ENCODE measurements at places on chromosomes 6 and 20. TPM values are rescaled to one million over a fixed set of nuclear protein-coding genes. Genes with fewer than 3 reads are reported as not detected.
A peak's percentile ranks its signal among the peaks of the same experiment; 100 is the strongest.

DNA sequence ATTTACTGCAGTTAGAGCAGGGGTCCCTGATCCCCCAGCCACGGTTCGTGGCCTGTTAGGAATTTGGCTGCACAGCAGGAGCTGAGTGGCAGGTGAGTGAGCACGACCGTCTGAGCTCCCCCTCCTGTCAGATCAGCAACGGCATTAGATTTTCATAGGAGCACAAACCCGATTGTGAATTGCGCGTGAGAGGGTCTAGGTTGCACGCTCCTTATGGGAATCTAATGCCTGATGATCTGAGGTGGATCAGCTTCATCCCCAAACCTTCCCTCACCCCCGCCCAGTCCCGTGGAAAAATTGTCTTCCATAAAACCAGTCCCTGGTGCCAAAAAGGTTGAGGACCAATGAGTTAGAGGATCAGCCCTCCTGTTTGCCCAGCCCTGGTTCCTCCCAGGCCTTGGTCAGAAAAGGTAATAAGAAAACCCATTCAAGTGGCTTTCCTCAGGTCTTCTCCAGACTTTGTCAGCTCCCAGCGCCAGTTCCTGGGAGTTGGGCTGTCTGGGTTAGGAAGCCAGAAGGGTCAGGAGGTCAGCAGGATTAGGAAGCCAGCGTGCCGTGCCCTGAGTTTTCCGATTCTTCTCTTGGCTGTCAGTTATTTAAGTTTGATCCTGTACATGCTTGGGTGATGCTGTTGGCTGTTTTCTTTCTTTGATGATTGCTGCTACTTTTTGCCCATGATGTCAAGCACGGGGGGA is 139.9 kb upstream of the PMEPA1 start:
- no peak overlapping the region for H3K4me3 ChIP-seq
- no peak overlapping the region for H3K27ac ChIP-seq
- no peaks in the 10 kb centered on the region for H3K27me3 ChIP-seq
- H3K36me3 ChIP-seq: no peaks in the 10 kb centered on the region

DNA sequence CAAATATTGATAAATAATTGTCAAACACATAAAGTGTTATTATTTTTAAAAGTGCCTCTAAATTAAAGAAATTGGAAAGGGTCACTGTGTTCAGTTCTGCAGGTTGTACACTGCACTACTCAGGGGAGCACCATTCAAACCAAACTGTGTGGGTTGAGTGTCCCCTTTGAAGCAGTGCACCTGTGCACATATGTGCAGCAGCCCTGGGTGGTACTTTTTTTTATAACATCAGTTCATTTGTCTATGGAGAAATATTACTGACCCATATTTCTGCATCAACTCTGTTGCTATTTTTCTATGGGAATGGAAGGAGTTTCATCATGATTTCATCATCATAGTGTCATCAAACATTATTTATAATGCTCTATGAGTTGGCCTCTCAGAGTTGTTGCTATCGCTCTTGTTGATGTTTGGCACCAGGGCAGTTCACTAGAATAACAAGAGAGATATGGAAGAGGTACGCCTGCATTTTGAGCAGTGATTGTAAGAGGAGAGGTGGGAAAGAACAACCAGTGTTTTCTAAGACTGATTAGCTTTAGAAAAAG is 457.6 kb downstream of the TFAP2A start:
- no peak overlapping the region for H3K27ac ChIP-seq
- no peaks in the 10 kb centered on the region for H3K4me1 ChIP-seq
- H3K27me3 ChIP-seq: no peaks in the 10 kb centered on the region
- H3K4me3 ChIP-seq: no peak overlapping the region
- DNase-seq: no peak

SMOC2 gene
- total RNA-seq: 132 TPM

OXT gene
- not detected for total RNA-seq

- H3K4me3 ChIP-seq: no peak overlapping the region
- no peaks in the 10 kb centered on the region for H3K27me3 ChIP-seq
- no peaks in the 10 kb centered on the region for H3K36me3 ChIP-seq
- H3K27ac ChIP-seq: no peak overlapping the region
- no peak for DNase-seq
Observed at GRCh38 chr20:4985658-4986057, 15.7 kb downstream of the SLC23A2 start.

OR2J3 gene
- not detected for total RNA-seq

DNA sequence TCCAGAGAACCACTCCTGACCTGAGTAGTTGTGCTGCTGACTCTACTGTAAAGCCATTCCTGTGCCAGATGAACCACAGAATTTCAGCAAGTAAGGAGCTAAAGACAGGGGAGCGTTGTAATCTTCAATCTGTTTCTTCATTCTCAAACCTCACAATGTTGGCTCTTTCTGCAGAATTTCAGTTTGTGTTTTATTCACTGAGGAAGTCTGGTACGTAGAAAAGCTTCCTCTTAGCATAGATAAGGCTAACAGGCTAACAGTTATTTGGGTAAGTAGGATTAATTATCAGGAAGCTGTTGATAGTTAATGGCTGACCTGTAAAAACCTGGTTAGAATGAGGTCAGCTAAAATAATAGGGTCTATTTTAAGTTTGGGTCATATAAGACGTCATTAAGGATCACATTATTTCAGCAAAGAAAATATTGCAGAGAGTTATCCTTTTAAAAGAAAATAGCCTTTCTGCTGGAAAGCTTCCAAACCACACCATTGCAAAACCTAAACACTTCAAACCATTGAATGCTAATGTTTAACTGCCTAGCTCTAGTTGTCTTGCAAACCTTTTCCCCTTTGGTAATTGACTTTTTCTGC is 14.1 kb upstream of the TENT5A start:
- H3K4me1 ChIP-seq: no peaks in the 10 kb centered on the region
- H3K27ac ChIP-seq: peak overlapping the region; percentile 4

KCNK5 gene
- 4.8 TPM for total RNA-seq

L3MBTL1 gene
- total RNA-seq: 19.0 TPM

DNA sequence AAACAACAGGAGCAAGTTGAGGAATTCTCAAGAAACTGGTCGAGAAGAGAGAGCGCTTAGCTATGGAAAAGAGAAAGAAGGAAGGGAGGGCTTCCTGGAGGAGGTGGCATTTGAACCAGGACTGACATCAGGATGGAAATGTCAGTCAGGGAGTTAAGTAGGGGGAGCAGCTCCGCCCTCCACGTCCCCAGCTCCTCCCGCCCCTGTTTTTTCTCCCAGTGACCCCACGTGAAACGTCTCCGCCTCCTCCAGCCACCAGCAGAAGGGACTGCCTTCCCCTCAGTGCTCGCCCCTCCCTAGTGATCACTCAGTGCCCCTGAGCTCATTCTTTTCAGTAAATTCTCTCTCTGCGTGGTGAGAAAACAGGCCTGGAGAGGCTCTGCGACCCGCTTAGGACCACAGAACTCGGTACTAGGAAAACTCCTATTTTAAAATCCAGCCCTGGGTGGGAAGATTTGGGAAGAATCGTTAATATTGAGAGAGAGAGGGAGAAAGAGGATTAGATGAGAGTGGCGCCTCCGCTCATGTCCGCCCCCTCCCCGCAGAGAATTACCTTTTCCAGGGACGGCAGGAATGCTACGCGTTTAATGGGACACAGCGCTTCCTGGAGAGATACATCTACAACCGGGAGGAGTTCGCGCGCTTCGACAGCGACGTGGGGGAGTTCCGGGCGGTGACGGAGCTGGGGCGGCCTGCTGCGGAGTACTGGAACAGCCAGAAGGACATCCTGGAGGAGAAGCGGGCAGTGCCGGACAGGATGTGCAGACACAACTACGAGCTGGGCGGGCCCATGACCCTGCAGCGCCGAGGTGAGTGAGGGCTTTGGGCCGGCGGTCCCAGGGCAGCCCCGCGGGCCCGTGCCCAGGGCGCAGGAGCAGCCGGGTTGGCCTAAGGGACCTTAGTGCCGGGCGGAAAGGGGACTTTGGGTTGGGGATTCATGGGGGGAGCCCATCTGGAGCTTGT is 4.6 kb downstream of the HLA-DPB1 start:
- H3K36me3 ChIP-seq: no peaks in the 10 kb centered on the region
- DNase-seq: peak; percentile 79
- H3K4me3 ChIP-seq: peak overlapping the region; percentile 48
- H3K4me1 ChIP-seq: no peaks in the 10 kb centered on the region

DNA sequence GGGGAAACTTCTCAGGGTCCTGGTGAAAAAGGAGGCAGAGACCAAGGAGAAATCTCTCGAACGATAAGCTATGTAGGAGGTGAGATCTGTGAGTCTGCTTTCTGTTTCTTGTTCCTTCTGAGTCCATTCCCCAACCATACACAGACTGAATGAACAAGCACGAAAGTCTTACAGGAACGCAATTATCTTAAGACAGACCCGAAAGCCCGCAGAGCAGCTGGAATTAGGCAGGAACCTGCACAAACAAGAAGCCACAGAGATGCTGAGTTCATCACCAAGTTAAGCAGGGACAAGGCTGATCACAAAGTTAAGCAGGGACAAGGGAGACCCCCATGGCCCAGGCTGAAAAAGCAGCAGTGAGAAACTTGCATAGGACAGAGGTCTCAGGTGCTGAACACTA is 21.4 kb upstream of the NELFCD start:
- no peak for DNase-seq
- H3K4me3 ChIP-seq: no peak overlapping the region
- H3K27ac ChIP-seq: no peak overlapping the region
- no peaks in the 10 kb centered on the region for H3K4me1 ChIP-seq
- H3K27me3 ChIP-seq: no peaks in the 10 kb centered on the region
- H3K36me3 ChIP-seq: no peaks in the 10 kb centered on the region

CDH22 gene
- total RNA-seq: not detected

CFAP61 gene
- total RNA-seq: 8.2 TPM

- no peak for DNase-seq
- H3K27me3 ChIP-seq: no peaks in the 10 kb centered on the region
- H3K4me3 ChIP-seq: no peak overlapping the region
- no peaks in the 10 kb centered on the region for H3K4me1 ChIP-seq
- no peak overlapping the region for H3K27ac ChIP-seq
Observed at GRCh38 chr6:56938649-56939191, 16.2 kb upstream of the BEND6 start.

HLA-DQB1 gene
- total RNA-seq: 4.9 TPM

IL17A gene
- not detected for total RNA-seq

KIF25 gene
- total RNA-seq: 0.28 TPM

HRH3 gene
- total RNA-seq: not detected

GRCh38 chr6:100461278-100461916 is 3.3 kb downstream of the SIM1 start:
- no peaks in the 10 kb centered on the region for H3K4me1 ChIP-seq
- H3K4me3 ChIP-seq: no peak overlapping the region
- H3K27me3 ChIP-seq: peaks cover 17% of the 10 kb centered on the region

GRCh38 chr6:134077301-134077700 is 24.9 kb upstream of the SLC2A12 start:
- H3K27ac ChIP-seq: no peak overlapping the region
- DNase-seq: no peak
- H3K27me3 ChIP-seq: no peaks in the 10 kb centered on the region
- no peak overlapping the region for H3K4me3 ChIP-seq
- no peaks in the 10 kb centered on the region for H3K4me1 ChIP-seq

BLOC1S5 gene
- total RNA-seq: 242 TPM

DNA sequence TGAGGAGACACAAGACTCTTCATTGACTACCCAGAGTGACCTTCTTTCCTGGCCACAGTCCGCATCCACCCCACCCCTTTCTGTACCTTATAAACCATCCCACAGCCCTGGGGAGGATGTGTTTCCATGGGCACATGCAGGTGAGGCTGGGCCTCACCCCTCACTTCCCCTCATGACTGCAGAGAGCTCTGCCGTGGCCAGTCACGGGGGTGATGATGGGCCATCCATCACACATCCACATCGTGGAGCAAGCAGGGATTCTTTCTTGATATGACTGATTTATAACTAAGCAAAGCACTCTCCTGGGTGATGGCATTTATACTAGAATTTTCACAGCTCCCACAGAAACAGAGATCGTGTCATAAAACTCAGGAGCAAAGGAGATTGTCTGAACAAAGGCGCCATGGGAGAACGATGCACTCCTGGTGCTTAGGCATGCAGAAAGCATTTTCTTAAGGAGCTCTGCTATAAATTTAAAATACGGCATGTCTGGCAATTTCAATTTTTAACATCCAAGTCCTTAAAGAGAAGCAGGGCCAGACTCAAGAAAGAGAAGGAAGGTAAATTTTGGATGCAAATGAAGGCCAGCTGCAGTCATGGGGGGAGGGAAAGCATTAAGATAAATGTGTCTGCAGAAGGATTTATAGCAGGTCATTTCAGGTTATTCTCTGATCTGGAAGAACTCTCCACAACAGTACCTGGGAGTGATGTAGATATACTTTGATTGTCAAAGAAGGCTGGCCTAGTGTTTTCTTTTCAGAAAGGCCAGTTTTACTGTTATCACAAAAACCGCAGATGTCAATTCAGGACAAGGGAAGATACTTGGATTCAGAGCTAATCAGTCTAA is 777.0 kb downstream of the C6orf118 start:
- no peak overlapping the region for H3K4me3 ChIP-seq
- H3K4me1 ChIP-seq: no peaks in the 10 kb centered on the region
- H3K36me3 ChIP-seq: no peaks in the 10 kb centered on the region
- H3K27me3 ChIP-seq: no peaks in the 10 kb centered on the region

DNA sequence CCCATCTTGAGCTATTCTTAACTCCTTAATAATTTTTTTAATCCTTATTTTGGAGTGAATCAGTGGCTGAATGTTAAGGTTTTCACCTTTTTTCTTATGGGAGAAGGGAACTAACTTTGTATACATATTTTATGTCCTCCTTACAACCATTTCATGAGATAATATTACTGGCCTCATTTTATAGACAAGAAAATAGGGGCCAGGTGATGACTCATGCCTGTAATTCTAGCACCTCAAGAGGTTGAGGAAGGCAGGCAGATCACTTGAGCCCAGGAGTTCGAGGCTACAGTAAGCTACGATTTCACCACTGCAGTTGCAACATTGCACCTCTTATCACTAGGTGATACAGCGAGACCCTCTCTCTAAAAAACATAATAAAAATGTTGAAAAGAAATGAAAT is 128.7 kb downstream of the TMEM242 start:
- DNase-seq: no peak
- H3K4me1 ChIP-seq: no peaks in the 10 kb centered on the region
- H3K27ac ChIP-seq: no peak overlapping the region
- H3K27me3 ChIP-seq: no peaks in the 10 kb centered on the region
- H3K4me3 ChIP-seq: no peak overlapping the region

KPNA5 gene
- 45.7 TPM for total RNA-seq

GRCh38 chr20:3923818-3924217 is 34.6 kb downstream of the PANK2 start:
- H3K27me3 ChIP-seq: no peaks in the 10 kb centered on the region
- no peak overlapping the region for H3K4me3 ChIP-seq
- no peak for DNase-seq
- H3K4me1 ChIP-seq: no peaks in the 10 kb centered on the region
- H3K27ac ChIP-seq: no peak overlapping the region

GRCh38 chr6:43740961-43741764 is 28.8 kb upstream of the VEGFA start:
- no peaks in the 10 kb centered on the region for H3K27me3 ChIP-seq
- no peak for DNase-seq
- H3K4me1 ChIP-seq: no peaks in the 10 kb centered on the region
- no peaks in the 10 kb centered on the region for H3K36me3 ChIP-seq
- H3K27ac ChIP-seq: no peak overlapping the region

DNA sequence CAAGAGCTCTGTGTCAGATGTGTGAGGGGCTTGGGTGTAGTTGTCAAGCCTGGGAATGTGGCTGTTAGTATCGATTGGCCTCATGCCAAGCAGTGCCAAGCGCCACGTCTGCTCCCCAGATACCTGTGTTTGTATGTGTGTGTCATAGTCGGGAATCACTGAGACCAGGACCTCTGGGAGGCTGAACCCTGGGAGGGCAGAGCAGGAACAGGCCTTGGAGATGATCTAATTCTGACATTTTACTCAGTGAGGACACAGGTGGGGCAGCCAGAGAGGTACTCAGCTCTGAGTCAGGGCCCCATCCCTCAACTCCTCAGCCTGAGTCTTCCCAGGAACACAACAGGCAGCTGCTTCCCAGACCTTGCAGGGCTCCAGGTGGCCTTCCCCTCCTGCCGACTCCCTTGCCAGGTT is 51.2 kb upstream of the FANCE start:
- H3K4me1 ChIP-seq: no peaks in the 10 kb centered on the region
- H3K36me3 ChIP-seq: no peaks in the 10 kb centered on the region
- no peak overlapping the region for H3K27ac ChIP-seq
- no peak overlapping the region for H3K4me3 ChIP-seq
